ENCODE measurements at places on chromosomes 3 and 15.

- no peak for DNase-seq
These were observed 23.0 kb downstream of the TPM1 start for GRCh38 chr15:63065262-63066221.

- peak; percentile 1 for DNase-seq
These were observed 3.8 kb upstream of the KIF23 start for GRCh38 chr15:69410248-69410874.

GRCh38 chr3:113287803-113288648, 76.7 kb downstream of the BOC start:
- DNase-seq, result peak; percentile 79

DNA sequence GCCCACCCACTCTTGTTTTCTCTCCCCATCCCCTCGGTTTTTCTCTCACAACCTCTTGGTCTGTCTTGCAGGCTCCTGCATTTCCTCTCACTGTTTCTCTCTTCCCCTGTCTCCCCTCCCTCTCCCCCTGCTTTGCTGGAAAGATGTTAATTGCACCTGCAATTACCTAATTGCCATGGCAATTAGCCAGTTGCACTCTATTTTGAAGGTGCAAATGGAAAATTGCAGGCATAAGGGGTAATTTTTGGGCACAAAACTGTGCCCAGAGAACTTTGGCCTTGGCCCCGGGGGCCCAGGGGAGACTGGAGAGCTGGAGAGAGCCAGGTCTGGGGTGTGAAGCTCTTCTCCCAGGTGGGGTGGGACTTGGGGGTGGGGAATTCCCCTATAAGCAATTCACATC, 164.5 kb upstream of the TLE3 start:
- DNase-seq, result no peak

DNA sequence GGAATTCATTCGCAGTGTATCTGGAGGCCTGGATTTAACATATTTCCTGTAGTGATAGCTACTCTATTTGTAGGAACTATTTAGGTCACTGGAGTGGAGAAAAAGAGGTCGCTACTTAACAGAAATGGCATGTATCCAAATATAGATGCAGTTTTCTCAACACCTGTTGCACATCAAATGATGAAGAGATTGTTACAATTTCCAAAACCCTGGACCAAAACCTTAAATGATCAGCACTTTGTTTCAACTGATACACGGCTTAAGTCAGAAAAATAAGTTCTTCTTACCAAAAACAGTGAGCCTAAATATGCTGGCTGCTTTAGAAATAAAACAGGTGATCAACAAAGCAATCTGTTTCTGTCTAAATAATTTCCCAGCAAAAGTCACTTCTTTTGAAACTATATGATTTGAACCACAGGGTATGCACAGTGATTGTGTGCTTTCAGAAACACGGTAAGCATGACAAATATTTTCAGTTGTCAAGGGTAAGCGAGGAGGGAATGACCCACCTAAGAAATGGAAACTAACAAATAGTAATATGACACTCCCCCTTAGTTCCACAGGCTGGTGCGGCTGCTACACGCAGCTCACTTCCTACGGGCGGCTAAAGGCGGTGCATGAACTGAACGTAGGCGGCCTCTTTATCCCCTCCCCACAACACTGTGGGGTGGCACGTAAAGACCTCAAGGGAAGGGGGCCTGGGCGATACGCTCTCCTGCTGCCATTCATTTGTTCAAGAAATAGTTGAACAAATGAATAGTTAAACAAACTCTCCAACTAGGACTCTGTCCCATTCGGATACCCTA, 1.1 kb downstream of the EHD4 start:
- peak; percentile 8 for DNase-seq

DNA sequence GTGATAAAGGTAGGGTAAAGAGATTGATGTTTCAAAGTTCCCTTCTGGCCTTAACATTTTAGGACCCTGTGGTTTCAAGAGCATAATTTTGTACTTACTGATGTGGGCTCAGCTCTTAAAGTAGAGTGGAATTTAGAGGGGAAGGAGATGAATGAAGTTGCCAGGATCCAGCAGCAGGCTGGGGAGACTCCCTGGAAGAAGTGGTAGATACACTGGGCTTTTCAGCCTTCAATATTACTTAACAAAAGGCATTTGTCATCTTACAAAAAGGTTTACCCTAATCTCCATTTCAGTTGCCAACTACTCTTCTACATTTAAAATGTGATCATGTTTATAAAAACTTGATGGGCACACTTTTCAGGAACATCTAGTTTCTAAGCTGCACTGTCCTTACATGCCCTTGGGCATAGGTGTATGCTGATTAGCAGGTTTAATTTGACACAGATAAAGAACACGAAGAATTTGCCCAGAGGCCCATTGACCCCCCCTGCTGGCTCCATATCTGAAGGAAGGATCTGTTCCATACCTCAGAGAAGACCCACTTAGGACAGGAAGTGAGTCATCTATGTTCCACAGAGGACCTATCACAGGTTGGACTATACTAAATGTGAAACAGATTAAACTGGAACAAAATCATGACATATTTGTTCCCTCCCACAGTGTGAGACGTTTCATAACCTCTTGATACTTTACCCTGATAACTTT, 93.0 kb upstream of the LPP start:
- no peak for DNase-seq

- peak; percentile 84 for DNase-seq
These were observed 32.8 kb downstream of the DNASE1L3 start for GRCh38 chr3:58177747-58178527.

DNA sequence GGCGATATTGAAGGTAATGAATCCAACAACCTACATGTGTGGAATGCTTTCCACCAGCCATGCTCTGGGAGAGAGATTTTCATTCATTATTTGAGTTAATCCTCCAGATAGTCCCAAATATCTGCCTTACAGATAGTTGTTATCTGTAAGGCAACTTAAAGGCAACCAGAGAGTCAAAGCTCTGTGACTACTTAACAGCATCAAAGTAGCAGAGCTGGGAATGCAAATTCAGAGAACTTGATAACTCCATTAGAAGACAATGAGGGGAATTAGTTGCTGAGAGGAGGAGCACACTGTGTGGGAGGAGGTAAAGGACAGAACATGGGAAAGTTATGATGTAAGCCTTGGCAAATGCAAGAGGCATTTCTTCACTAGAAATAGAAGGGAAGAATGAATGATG, 10.5 kb upstream of the CRBN start:
- no peak for DNase-seq

- DNase-seq, result no peak
These were observed 239.7 kb downstream of the UACA start for GRCh38 chr15:70523616-70524015.

GRCh38 chr3:112127522-112128494, 5.2 kb downstream of the GCSAM start:
- DNase-seq, result no peak

DNA sequence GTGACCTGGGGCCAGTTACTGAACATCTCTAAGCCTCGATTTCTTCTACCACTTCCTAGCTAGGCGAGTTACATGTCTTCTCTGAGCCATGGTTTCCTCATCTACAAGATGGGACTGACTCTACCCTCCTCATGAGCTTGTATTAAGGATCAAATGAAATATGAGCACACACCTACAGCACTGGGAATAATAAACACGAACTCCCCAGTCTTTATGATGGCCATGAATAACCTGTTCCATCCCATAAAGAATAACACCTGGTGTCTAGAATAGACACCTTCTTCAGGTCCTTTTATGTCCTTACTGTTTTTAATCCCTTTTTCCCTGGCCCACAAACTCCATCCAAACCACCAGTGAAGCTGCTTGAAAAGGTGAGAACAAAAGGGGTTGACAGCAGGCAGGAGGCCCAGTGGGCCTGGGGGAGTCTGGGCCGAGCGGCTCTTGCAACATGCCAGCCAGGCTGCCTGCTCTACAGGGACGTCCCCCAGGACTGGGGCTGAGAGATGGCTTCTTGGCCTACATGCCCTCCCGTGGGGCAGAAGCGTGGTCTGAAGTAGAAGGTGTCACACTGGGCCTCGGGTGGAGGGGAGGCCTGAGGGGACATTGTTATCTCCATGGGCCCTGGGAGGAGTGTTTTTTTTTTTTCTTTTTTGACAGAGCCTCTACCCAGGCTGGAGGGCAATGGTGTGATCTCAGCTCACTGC, 178.2 kb downstream of the RAB11A start:
- DNase-seq, result no peak

GRCh38 chr15:63968122-63968524, 78.2 kb downstream of the DAPK2 start:
- no peak for DNase-seq

GRCh38 chr15:51982013-51982769, 10.6 kb upstream of the LEO1 start:
- DNase-seq, result peak; percentile 64

- no peak for DNase-seq
These were observed 5.1 kb upstream of the TM6SF1 start for GRCh38 chr15:83102346-83102745.

DNA sequence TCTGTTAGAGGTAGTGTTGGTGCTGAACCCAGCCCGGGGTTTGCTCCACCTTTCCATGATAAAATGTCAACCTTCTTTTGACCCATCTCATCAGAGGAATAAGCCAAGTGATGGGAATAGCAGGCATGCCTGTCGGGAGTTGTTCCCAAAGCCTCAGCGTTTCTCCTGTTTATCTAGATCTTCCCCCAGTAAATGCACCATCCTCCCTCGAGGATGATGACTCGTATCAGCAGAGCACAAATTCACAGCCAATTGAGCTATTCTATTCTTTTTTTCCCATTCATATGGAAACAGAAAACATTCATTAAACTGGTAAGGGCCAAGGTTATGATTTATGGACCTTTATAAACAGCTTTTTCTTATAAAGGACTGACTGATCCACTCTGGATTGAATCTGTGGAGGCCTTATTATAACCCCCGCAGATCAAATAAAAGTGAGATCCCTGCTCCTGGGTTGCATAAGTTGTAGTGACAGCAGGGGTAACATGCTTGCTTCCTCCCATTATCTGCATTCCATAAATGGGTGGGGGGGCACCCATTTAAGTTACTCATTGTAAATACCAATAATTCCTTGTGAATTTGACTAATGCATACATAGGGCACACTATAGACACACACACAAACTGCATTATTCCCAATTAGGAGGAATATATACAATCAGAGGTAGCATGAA, 207.3 kb downstream of the PLCL2 start:
- DNase-seq, result no peak

DNA sequence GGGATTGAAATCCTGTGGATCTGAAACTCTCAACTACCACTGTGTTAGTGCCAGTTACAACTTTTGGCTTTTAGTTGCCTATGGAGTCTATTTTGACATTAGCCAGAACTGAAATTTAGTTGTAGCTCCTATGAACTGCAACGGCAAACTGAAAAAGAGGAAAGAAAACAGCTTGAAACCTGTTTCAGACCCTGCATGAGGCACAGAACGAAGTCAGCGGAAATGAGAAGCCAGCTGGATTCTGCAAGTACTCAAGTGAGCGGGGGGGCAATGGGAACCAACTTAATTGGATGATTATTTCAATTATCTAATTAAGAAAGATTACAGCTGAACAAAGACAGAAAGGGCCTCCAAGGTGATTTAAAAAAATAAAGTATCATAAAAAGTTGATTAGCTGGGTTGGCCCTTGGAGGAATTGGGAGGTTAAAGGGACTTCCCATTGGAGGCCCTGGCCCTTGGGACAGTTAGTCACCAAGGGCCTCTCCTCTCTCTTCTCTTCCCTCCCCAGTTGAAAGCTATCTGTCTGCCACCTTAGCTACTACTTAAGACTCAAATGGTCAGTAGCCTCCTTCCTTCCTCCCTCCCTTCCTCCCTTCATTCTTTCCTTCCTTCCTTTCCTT, 352.1 kb downstream of the SHQ1 start:
- DNase-seq, result no peak

GRCh38 chr3:108494906-108495531, 15.4 kb downstream of the MYH15 start:
- no peak for DNase-seq

- no peak for DNase-seq
These were observed 315.9 kb upstream of the GPR149 start for GRCh38 chr3:154745929-154746328.

Data from midbrain (tissue), 1 donor.